ENCODE measurements at places on chromosomes 1 and 21.

GRCh38 chr1:192002063-192002462 lies 156.2 kb upstream of the RGS18 start:
- DNase-seq = no peak

GRCh38 chr1:169679692-169680091 lies 31.7 kb downstream of the SELL start:
- DNase-seq = no peak

GRCh38 chr1:68525781-68526180 lies 28.9 kb upstream of the DEPDC1 start:
- no peak for DNase-seq

DNA sequence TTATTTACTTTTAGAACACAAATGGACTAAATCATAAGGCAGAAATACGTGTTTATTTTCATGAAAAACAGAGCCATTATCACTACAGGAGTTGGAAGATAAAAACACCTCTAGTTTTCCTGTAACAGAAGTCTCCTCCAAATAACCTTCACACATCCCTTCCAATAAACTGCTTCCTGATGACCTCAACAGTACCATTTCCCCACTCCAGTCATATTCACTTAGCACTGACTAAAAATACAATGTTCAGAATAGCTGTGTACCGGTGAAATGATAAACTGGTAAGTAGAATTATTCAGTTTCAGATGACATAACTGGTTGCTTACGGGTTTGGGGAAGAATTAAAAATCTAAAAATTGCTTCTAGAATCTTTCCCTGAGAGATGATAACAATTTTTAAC lies 137.9 kb downstream of the DENND1B start:
- DNase-seq = no peak

DNA sequence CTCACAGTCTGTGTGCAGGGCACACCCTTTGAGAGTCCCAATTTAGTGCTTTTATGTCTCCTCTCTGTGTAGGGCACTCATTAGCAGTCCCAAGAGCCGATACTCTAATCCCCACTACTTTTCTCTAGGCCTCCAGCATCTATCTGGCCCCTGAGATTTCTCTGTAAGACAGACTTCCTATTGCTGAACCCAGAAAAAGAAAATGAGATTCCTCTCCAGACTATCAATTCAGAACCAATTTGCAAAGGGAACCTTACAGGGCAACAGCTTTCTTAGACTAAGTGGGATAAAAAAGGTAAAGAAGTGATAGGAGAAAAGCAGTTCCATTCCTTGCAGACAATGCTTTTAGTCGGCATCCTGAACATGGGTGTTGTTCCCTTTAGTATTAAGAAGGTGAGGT lies 172.2 kb downstream of the EDEM3 start:
- no peak for DNase-seq

DNA sequence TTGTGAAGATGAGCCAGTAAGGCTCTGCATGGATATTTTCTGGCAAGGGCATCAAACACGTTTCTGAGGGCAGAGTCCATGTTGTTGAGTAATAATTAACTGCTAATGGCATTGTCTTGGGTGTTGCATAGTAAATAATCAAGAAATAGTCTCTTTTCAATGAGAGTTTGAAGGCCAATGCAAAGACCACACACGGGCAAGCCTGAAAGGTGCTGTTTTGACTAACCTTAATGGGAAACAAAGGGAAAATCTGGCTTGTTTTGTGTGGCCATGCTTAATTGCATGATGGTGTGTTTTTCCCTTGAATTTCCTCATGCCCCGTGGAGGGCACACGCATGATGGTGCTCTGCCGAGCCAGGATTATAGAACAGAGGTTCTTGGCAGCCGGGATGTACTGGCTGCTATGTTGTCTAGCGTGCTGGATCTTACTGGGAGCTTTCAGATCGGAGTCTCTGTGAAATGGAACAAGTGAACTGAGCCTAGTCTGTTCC lies 127.6 kb downstream of the NOS1AP start:
- DNase-seq = no peak

GRCh38 chr1:10646347-10646861 lies 150.0 kb downstream of the CASZ1 start:
- no peak for DNase-seq

DNA sequence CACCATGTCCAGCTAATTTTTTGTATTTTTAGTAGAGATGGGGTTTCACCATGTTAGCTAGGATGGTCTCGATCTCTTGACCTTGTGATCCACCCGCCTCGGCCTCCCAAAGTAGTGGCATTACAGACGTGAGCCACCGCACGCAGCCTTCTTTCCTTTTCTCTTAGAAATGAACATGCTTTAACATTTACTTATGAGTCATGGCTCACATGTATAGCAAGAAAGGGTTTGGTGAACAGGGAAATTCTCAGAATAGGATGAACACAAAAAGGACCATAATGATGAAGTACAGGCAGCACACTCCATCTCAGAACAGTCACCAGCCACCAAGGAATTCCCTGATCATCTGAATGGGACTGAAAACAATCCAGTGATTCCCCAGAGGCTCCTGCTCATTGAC lies 9.4 kb upstream of the VAMP4 start:
- DNase-seq = no peak

DNA sequence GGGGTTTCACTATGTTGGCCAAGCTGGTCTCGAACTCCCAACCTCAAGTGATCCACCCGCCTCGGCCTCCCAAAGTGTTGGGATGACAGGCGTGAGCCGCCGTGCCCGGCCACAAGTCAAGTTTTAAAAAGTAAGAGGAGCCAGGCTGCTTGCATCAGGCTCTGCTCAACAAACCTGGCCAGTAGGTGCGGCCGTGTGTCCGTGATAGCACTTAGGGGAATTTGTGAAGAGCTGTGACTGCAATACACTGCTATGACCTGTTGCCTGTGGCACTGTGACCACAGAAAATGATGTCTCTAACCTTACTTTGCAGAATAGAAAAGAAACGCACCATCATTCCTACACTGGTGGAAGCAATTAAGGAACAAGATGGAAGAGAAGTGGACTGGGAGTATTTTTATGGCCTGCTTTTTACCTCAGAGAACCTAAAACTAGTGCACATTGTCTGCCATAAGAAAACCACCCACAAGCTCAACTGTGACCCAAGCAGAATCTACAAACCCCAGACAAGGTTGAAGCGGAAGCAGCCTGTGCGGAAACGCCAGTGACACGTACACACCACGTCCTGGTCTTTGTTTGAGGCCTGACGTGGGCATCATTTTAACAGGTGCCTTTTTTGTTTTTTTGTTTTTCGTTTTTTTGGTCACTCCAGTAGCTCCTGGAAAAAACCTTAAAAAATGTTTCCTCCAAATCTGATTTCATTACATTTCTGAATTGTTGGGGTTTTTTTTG lies 16.7 kb downstream of the C1orf174 start:
- no peak for DNase-seq

DNA sequence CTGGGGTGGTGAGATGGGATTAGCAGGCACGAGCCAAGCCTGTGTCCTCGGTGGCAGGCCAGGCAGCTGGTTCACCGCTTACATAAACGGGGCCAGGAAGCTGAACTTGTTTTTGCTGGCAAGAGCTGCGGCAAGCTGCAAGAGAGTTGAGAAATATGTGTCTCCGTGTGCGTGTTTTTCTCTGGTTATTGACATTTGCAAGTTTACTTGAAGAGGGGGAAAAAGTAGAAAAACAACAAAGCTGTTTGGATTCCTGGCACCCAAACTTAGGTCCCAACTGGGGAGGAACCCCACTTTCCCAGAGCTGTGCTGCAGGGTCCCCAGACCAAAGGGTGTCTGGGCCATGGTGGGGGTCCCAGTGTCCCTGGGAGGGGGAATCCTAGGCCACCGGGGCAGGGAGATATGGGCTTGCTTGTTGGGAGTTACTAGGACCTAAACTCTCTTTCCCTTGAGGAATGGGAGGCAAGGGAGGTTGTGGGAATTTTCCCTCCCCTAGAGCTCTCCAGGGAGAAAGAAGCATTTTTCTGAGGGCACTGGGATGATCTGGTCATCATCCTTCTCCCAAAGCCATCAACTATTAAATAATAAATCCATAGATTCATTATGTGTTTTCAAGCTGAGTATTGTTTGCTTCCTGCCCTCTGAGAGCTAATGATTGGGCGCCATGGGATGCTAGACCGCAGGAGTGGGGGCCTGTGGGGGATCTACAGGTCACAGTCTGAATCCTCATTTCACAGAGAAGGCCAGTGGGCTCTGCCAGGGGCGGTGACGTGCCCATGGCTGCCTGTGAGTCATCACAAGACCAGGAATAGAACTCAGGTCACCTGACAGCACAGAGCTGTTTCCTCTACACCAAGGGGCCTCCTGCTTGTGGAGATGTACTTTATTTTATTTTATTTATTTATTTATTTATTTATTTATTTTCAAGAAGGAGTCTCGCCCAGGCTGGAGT lies 14.8 kb downstream of the IL6R start:
- DNase-seq = no peak

DNA sequence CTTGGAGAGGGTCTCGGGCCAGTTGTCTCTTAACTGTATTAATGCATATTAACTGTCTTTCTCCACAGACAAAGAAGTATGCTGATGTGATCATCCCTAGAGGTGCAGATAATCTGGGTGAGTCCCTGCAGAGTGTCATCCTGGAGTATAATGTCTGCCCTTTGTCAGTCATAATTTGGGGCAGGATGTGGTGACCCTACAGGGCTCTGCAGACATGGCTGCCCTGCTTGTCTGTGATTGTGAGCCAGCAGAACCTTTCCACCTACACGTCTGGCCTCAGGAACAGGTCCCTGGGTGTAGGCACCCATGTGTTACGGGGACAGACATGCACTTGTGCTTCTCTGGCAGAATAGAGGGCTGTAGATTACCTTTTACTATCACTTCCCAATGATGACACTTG lies 78.4 kb downstream of the UCK2 start:
- DNase-seq = no peak

DNA sequence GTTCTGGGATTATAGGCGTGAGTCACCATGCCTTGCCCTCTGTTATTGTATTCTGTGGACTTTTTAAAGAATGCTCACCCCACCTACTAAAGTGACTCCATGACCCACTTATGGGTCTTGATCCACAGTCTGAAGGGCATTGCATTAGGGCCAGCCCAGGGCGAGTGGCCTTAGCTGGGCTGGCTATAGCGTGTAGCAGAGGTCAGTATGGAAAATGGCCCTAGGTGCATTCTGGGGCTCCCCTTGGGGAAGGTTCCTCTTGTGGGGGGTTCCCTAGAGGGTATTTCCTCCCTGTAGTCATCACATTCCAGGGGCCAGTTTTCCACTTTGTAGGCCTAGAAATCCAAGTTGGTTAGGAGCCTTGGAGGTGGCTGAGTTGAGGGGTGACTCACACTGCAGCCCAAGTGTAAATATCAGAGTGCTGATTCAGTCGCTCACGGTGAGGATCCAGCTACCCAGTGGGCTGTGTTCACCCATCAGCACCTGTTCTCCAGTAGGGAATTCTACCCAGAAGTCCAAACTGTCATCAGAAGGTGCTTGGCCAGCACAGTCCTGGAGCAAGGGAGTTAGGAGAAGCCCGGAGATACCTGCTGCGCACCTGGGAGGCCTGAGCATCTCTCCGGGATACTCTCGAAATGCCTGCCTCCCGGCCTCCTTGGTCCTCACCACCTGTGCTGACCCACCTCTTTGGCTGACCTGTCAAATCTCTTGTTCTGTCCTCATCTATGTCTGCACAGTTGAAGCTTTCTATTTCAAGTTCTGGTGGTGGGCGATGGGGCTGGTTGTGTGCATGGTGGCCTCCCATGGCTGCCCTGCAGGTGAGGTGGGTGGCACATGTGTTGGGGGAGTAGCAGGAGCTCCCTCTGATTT lies 52.2 kb downstream of the NENF start:
- no peak for DNase-seq

DNA sequence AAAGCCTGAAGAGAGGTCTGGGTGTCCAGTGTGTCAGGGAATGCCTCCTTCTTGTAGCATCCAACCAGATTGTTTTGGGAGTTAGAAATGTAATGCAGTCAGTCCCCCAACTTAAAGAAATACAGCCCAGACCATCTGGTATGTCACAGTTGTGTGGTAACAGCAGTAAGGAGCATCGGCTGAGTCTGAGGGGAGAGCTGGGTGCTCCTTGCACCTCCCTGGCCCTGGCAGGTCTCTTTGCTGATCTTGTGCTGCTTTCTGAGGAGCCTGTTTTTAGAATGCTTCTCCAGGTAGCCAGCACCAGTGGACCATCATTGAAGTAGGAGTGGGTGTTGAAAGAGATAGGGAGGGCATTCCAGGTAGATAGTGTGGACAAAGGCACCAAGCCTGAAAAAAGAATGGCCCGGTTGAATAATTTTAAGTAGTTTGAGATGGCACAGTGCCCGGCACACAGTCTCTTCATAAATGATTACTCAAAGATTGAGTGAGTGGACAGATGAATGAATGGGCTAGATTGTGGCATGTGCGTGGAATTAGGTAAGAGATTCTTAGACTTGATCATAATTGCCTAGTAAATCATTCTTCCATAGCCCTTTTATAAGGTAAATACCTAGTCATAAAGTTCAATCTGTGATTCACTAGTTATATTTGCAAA lies 46.5 kb downstream of the LAMC1 start:
- DNase-seq = peak; percentile 15
